Left renal pelvis (tissue), 4 donors: ENCODE measurements at places on chromosomes 11 and 22. TPM values are rescaled to one million over a fixed set of nuclear protein-coding genes. Genes with fewer than 3 reads are reported as not detected.

DNA sequence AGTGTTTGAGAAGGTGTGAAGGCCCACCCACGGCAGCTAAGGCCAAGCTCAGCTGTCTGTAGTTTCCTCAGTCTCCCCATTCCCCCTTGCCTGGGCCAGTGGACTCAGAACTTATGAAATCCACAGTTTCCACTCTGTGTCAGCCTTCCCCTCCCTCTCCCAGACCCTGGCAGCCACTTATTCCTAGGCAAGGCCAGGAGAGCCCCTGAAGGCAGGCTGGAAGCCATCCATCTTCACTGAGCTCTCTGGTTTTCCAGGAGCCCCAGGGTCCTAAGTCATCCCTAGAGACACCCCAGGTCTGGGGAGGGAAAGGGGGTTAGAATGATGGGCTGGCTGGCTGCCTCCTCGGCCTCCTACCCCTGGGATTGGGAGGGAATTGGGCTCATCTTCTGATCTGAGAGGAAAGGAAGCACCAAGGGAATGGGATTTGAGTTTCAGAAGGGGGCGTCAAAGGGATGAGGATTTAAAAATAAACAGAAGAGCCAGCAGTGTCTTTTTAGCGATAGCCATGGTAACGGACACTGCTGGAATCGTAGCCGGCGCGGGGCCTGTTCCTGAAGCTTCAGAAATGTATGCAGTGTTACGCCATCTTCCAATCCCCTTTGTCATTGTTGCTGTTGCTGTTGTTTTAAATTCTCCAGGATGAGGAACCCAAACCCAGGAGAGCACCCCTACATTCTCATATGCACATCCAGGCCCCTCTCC lies 561.1 kb upstream of the CADM1 start:
- DNase-seq: no peak

DNA sequence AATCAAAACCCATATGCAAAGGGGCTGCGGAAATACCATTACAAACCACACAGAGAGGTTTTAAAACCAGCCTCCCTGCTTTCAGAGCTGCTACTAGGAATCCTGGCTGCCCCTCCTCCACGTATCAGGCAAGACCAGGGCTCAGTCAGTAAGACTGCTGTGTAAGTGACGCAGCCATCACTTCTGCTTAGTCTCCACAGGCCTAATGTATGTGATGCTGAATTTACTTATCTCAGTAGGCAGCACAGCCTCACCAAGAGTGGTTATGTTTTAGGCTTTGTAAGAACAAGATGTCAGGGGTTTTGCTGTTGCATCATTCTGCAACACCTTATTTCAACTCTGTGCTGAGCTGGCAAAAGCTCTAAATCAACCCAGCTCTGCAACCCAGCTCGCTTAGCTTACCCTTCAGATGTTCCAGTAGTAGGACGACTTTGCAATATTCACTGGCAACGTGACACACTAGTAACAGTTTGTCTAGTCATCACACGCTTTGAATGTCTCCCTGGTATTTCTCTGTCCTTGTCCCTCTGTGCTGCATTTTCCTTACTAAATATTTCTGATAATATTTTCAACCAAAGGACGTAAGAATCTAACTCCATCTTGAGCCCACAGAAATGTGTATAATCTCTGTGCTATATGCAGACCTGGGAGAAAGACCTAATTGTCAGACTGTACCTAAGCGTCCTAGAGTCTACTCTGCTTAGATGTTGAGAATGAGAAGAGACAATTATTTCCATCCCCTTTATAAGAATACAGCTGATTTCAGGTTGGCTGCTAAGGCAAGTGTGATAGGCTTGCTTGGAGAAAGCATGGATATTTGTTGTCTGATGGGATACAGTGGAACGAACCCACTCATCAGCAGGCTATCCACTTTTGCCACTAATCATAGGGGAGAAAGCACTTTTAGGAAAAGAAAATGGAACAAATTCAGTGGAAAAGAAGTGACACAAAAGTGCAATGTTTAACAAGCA lies 72.2 kb downstream of the LARGE2 start:
- DNase-seq: no peak

GRCh38 chr11:8257003-8257664 lies 6.5 kb downstream of the LMO1 start:
- DNase-seq: no peak

DNA sequence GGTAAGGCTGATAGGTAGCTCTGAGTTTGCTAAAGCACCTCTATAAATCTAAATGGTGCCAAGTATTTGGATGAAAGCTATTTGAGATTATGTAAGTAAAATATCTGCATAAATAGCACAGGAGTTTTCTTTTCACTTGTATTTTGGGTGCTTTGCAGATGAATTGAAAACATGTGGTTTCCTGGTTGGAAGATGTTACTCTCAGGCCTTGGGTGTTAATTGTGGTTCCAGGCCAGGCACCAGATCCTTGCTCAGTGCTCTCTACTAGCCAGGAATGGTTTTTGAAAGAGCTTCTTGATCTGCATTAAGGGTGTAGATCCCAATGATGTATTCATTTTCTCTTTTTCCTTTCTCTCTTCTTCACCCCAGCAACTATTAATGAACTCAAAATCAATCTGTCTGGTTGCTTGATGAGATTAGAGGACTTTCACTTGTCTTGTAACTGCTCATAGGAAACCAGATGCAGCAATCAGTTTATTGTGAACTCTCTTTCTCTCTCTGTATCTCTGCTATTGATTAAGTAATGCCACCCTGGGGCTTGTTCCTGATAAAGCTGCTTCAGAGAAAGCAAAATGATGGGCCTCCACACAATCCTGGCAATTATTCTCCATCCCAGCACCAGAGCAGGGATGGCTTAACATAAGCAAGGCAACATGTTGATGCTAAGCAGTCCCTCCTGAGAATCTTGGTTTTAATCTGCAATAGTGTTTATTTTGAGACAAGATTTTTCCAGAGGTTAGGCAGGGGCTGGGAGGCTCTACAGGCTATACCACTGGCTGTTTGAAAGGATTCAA lies 147.0 kb upstream of the NTM start:
- no peak for DNase-seq

- no peak for DNase-seq
These were observed 44.6 kb downstream of the CYB5R2 start for GRCh38 chr11:7628660-7629059.

DNA sequence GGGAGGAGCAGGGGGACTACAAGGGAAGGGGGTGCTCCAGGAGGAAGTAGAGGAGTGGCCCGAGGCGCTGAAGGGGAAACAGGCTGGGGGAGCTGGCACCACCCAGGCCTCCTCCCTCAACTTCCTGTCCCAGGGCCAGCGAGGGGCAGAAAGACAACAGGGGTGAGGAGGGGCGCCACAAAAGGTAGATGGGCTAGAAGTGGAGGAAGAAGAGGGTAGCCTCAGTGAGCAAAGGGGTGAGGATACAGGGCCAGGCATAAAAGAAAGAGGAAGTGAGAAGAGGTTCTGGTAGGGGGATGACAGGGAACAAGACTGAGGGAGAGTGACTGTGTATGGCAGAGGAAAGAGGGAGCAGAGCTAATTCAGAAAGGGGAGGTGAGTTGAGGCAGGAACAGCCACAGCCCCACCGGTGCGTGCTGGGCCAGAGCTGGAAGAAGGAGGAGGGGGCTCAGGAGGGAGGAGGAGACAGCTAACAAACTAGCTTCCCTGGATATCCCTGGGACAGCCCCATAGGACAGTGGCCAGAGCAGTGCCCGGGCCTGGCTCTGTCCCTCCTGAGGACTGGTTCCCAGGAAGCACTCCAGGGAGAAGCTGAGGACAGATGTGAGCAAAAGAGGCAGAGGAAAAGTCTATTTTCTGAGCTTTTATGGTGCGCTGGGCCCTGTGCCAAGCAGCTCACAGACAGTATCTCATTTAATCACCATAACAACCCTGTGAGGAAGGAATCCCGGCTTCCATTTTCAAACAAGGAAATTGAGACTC lies 8.5 kb downstream of the DCHS1 start:
- no peak for DNase-seq

GRCh38 chr22:20080776-20081654 lies 974 bp downstream of the DGCR8 start:
- peak; percentile 5 for DNase-seq

- DNase-seq: no peak
These were observed 9.4 kb downstream of the BMAL1 start for GRCh38 chr11:13287036-13287435.

GRCh38 chr11:98277251-98277912 lies 743.4 kb upstream of the CNTN5 start:
- DNase-seq: no peak

GRCh38 chr11:114827736-114828135 lies 149.4 kb downstream of the NXPE2 start:
- DNase-seq: no peak

- DNase-seq: no peak
These were observed 45.6 kb downstream of the OR4D9 start for GRCh38 chr11:59556917-59557348.

DNA sequence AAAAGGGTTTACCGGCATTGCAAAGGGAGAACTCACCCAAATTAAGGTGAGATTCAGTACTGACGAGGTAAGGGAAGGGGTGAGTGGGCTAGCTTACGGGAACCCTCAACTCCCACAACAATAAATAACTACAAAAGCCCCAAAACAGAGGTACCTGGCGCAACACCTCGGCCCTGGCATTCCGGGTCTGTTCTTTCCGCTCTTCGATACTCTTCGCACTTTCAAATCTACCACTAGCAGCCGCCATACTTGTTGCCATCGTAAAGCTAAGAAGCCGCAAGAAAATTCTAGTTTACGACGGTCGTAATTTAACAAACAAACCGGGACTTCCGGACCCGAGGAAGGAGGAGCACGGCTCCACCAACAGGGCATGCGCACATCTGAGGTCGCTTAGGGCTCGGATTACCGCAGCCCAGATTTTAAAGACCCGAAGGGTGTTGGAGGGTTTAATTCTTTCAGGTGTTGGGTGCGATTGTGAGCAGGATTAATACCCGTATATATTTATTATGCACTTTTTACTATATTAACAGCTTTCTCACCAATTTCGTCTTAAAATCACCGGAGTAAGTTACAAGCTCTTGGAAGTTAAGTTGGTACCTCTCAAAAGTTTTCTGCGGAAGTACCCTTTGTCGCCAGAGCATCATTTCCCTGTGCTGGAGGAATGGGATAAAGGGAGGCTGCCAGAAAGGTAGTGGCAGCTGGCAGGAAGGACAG lies at the start of gene CWF19L2:
CWF19L2 (minus strand) TSS at position 268 of the 714 bp plus-strand sequence; CDS start at position 259, 9 bp downstream.
- peak; percentile 89 for DNase-seq

- no peak for DNase-seq
These were observed 14.2 kb downstream of the RANGAP1 start for GRCh38 chr22:41271787-41272186.

- no peak for DNase-seq
These were observed 13.0 kb downstream of the OR52K1 start for GRCh38 chr11:4495487-4495886.

GRCh38 chr22:16936625-16937024 lies 71.4 kb downstream of the GAB4 start:
- no peak for DNase-seq

GRCh38 chr22:40463017-40463631 lies 92.7 kb downstream of the SGSM3 start:
- no peak for DNase-seq

DNA sequence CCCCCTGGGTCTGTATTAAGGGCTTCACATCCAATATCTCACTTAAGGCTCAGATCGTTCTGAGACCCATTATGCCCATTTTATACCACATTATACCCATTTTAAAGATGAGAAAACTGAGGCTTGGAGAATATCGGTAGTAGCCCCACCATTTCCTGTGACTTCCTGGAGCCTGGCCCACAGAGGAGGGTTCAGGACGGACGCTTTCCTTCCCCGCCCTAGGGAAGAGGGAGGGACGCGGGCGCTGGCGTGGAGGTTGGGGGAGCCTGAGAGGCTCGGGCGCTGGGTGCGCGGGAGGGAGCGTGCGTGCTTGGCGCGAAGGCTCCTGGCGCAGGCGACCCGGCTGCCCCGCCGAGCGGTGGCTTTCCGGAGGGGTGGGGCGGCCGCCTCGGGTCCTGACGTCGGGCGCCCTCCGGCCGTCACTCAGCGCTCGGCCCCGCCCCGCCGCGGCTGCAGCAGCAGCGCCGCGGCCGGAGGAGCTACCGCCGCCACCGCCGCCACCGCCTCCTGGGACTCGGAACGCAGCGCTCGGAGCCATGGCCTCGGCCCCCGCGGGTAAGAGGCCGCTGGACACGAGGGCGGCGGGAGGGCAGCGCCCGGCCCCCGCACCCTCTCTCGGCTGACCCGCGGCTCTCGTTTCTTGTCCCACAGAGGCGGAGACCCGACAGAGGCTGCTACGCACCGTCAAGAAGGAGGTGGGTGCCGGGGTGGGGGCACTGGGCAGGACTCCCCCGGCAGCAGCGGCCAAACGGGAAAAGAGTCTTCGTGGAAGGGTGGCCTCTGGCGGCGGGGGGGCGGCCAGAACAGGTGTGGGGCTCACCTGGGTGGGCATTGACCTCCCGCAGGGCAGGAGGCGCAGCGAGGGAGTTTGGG lies at the start of gene SGSM1:
SGSM1 (plus strand) TSS at position 422 of the 873 bp plus-strand sequence; CDS start at position 537, 115 bp downstream.
- peak; percentile 53 for DNase-seq

DNA sequence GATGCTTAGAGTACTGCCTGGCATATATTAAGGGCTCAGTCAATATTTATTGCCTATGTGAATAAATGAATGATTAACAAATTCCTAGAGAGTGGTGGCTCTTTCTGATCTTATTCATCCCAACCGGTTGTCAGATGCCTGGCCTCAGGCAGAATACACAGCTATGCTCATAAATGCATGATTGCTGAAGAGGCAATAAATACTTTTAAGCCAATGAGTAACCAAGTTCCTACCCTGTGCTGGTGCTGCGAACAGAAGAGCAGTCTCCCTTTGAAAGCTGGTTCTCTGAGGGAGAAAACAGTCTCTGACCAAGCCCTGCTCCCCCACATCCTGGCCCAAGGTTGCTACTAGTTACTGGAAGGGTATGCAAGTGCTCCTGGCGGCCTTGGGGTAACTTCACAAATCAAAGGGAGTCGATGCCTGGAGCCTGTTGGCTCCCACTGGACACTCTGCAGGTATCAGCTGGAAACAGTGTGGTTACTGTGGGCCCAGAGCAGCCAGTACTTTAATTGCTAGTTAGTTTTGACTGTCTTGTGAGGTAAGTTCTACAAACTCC lies 2.8 kb downstream of the USH1C start:
- DNase-seq: no peak

- no peak for DNase-seq
These were observed 2.0 kb downstream of the ARVCF start for GRCh38 chr22:20014526-20015186.

- no peak for DNase-seq
These were observed 60.0 kb upstream of the NECTIN1 start for GRCh38 chr11:119788911-119789560.

GRCh38 chr11:47003180-47003877 lies 66.8 kb downstream of the CSTPP1 start:
- no peak for DNase-seq

DNA sequence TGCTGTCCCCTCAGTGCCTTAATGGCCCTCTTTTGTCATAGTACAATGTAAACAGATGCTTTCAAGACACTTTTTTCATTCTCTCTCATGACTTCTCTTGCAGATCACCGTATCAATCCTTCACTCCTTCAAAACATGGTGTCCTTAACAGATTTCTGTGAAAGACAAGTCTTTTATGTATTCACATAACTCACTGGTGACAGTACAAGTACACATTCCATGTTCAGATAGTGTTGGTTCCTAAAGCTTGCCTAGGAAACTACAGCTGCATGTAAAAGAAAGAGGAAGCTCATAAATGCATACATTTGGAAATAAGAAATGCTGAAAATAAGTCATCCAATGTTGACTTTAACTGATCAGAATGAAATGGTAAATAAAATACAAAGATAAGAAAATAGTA lies 5.0 kb upstream of the OR52E6 start:
- DNase-seq: no peak

TBX1 gene
- 0.17 TPM for polyA plus RNA-seq

RFPL2 gene
- polyA plus RNA-seq: 0.39 TPM

OR52J3 gene
- polyA plus RNA-seq: not detected

LINC01488 gene
- not detected for polyA plus RNA-seq

SNU13 gene
- polyA plus RNA-seq: 154 TPM

PNPLA3 gene
- 1.7 TPM for polyA plus RNA-seq

APOBEC3H gene
- polyA plus RNA-seq: not detected

PLAAT5 gene
- 10.9 TPM for polyA plus RNA-seq

POLR2L gene
- 95.2 TPM for polyA plus RNA-seq
